ENCODE measurements at places on chromosomes 3 and 15.

DNA sequence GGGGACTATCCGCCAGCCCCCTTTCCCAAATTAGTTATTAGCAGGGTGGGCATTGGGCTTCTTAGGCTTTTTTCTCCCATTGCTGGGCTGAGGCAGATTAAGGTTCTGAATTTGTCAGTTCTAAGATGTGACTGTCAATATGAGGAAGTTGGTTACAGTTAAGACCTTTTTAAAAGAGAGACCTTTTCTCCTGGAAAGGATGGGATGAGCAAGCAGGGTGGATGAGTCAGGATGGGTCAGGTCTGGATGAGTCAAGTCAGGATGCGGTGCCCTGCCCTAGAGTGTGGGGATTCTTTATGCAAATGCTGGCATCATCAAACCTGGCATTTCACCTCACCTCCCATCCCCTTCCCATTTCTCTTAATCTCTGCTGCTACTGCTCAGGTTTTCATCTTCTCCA lies 1.9 kb downstream of the AEN start:
- DNase-seq: peak; percentile 89

- no peak for DNase-seq
Measured at GRCh38 chr3:82423268-82424030, 662.0 kb upstream of the GBE1 start.

DNA sequence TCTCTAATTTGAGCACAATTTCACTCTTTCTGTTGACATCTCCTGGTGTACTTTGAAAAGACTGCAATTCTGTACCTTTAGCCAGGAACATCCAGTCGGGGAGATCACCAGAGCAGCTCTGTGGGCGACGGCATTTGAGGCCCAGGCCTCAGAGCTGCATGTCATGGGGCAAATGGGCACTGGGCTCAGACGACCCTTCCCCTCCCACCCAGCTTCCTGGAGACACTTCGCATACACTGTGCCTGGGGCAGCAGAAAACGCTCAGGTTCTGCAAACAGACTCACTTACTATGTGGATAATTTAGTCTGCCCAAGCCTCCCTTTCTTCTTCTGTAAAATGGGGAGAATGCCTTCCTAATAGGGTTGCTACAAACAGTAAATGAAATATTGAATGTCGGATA lies 96.9 kb downstream of the HMG20A start:
- no peak for DNase-seq

GRCh38 chr3:57815036-57815435 lies 58.9 kb downstream of the SLMAP start:
- no peak for DNase-seq

DNA sequence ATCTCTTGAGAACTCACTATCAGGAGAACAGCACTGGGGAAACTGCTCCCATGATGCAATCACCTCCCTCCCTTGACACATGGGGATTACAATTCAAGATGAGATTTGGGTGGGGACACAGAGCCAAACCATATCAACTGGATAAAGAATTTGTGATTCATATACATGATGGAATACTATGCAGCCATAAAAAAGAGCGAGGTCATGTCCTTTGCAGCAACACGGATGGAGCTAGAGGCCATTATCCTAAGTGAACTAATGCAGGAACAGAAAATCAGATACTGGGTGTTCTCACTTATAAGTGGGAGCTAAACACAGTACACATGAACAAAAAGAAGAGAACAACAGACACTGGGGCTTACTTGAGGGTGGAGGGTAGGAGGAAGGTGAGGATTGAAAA lies 17.0 kb downstream of the SPG11 start:
- DNase-seq: no peak

GRCh38 chr3:37174532-37175126 lies at the start of gene LRRFIP2:
LRRFIP2 (minus strand) TSS chr3:37174582; CDS start chr3:37148983, 25,599 bp downstream.
- DNase-seq: peak; percentile 73

GRCh38 chr3:184389384-184389783 lies 9.5 kb downstream of the CHRD start:
- no peak for DNase-seq

GRCh38 chr15:100310041-100310405 lies 31.8 kb downstream of the ADAMTS17 start:
- no peak for DNase-seq

- no peak for DNase-seq
Measured at GRCh38 chr15:89455535-89455934, 40.8 kb downstream of the RHCG start.

GRCh38 chr15:70356062-70356860 lies 258.5 kb upstream of the TLE3 start:
- no peak for DNase-seq

- no peak for DNase-seq
Measured at GRCh38 chr15:72671525-72671924, 14.5 kb downstream of the HIGD2B start.

DNA sequence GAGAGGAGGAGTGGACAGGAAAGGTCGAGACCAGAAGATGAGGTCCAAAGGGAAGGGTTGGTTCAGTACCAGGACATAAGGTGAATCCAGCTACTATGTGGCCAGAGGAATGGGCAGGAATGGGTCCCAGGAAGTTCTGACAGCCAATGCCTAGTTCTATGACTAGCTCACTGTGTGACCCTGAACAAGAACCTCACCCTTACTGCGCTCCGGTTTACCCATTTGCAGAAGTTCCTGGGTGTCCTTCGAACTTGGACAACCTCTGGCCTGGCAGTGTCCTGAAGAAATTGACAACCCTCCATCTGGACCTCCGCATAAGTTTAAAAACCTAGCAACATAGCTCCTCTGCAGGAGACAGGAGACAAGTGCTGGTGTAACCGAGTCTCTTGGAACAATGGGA lies 12.2 kb upstream of the PSTPIP1 start:
- DNase-seq: no peak

DNA sequence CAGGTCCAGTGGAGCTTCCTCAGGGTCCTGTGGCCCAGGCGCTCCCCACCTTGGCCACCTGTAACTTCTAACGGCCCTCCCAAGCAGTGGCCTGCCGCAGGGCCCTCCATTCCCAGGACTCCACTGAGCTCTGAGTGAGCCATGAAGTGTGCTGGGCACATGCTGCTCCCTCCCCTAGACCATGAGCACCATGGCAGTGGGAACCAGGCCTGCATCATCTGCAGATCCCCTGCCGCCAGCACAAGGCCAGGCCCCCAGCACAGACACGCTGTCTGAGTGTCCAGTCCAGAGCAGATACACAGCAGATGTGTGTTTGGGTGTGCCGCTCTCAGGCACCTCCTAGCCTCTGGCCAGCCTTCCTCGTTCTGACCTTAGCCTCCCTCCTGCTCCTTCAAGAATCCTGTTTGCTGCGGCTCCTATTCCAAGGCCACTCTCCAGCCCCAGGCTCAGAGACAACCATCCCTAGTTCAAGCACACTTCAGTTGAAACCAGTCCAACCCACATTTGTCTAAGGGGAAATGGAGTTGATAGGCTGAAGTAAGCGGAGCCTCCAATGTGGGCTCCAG lies 7.0 kb upstream of the KLF15 start:
- DNase-seq: no peak
